ENCODE measurements at places on chromosomes 7 and 10. TPM values are rescaled to one million over a fixed set of nuclear protein-coding genes. Genes with fewer than 3 reads are reported as not detected.

The ANXA8L1 gene
- not detected for polyA plus RNA-seq

The ZMIZ1 gene
- 15.1 TPM for polyA plus RNA-seq

The CALCR gene
- polyA plus RNA-seq = 0.53 TPM

The TMEM176B gene
- polyA plus RNA-seq = 152 TPM

The SGMS1 gene
- 10.5 TPM for polyA plus RNA-seq

The MDFIC gene
- 5.1 TPM for polyA plus RNA-seq

The TLL2 gene
- polyA plus RNA-seq = 0.46 TPM

The MBL2 gene
- not detected for polyA plus RNA-seq

The STN1 gene
- polyA plus RNA-seq = 13.0 TPM

- DNase-seq = no peak
Measured at GRCh38 chr10:125094806-125095205, 65.6 kb downstream of the CTBP2 start.

DNA sequence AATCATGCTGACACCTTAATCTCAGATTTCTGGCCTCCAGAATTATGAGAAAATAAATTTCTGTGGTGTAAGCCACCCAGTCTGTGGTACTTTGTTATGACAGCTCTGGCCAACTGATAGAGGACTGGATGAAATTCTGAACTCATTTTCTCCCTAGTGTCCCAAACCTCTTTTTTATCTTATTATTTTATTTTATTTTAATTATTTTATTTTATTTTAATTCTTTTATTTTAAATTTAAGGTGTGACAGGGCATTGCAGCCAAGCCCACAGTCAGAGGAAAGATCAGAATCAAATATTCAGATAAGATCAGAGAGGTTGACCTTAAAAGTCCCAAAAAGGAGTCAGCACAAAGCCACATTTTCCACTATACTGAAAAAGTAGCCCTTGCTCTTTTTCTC is 228.1 kb downstream of the TFEC start:
- no peak for DNase-seq

GRCh38 chr7:18320971-18321567 is 174.5 kb upstream of the HDAC9 start:
- peak; percentile 63 for DNase-seq

GRCh38 chr7:116779931-116780330 is 82.5 kb upstream of the CAPZA2 start:
- DNase-seq = no peak

DNA sequence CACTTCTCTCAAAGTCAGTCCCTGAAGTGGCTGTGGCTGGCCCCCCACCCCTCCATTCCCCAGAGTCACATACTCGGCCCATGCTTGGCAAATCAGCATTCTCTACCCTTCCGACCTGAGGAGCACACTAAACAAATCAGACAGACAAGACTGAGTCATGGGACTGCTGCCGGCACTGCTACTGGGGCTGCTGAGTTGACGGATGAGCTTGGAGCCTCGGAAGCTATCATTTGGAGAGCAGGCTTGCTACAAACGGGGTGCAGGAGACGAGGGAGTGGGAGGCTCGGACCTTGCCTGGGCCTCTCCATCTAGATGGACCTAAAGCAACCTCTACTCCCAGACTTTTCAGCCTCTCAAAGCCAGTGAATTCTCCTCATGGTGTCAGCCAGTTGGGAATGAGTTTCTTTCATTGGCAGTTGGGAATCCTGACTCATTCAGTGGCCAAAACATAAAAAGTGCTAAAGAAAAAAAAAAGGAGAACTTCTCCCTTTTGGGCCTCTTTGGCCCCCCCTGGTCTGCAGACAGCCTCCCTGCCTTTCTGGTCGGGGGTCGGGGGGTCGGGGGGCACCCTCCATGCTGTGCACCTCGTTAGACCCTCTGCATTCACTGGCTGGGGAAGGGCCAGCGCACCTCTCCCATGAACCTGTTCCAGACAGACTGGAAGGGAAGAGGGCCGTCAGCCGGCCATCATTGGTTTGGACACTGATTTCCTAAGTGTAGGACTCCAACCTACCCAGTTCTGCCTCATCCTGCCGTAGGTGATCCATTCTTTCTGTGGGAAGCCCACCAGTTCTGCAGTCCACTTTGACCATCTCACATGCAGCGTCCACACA is 52.3 kb upstream of the COL13A1 start:
- DNase-seq = no peak

DNA sequence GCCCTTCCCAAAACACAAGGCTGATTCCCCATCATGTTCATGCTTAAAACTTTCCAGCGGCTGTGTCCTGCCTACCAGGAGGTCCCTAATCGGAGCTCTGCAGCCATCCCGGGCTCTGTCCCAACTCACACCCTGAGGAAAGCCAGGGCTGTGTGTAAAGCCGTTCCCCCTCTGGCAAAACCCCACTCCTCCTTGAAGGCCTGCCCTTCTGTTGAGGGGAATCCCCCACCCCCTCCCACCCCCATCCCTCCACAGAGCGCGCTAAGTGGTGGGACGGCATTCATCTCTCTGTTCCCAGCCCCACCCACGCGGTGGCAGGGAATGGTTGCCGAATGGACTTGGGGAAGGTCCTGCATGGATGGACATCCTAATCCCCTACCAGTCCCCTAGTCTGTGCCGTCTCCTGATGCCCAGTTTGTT is 667 bp upstream of the TMEM120A start:
- DNase-seq = no peak

DNA sequence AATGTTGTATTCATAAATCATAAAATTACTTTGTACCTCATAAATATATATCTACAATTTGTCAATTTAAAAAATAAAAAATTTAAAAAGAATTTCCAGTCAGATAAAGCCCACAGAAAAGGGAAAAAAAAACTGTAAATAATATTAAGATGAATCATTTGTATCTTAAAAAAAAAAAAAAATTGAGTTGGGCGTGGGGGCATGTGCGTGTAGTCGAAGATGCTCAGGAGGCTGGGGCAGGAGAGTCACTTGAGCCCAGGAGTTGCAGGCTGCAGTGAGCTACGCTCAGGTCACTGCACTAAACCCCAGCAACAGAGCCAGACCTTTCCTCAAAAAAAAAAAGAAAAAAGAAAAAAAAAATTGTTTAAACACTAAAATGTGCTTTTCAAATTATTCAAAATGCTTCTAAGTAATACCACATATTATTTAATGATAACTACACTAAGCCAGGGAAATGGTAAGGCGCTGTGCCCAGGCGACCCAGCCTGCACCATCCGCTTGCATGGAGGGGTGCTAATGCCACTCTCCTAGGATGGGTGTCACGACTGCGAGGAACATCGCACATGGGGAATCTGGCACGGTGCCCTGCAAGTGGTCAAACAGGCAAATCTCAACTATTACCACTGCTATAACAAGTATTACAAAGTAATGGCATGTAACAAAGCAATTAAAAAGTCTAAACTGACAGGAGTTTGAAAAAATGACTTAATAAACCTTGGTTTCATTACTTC is 15.4 kb downstream of the GLUD1 start:
- DNase-seq = no peak

DNA sequence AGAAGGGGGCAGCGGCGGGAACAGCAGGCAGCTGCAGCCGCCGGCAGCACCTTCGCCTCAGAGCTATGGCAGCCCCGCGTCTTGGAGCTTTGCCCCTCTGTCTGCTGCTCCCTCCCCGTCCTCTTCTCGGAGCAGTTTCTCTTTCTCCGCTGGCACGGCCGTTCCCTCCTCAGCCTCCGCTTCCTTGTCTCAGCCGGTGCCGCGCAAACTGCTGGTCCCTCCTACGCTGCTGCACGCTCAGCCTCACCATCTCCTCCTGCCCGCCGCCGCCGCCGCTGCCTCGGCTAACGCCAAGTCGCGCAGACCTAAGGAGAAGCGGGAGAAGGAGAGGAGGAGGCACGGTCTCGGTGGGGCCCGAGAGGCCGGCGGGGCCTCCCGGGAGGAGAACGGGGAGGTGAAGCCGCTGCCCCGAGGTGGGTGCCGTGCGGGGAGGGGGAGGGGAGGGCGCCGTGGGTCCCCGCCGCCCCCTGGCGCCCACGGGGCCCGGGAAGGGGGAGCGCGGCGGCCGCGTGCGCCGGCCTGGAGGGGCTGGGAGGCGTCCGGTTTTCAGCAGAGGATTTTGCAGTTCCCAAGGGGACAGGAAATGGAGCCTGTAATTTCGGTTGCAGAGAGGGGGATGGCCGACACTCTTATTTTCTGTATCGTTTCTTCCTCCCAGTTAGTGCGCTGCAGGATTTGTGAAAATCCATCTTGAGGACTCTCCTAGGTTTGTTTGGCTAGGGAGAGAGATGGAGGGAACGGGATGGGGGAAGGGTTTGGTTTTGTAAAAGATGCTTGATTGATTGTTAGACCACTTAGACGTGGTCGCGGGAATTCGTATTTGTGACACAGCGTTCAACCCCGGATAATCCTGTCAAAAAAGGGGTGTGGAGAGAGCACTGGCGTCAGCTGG is 630 bp downstream of the RSBN1L start:
- peak; percentile 58 for DNase-seq

GRCh38 chr10:3758491-3758970 is 26.5 kb downstream of the KLF6 start:
- no peak for DNase-seq

GRCh38 chr10:77256346-77256745 is 381.3 kb downstream of the KCNMA1 start:
- no peak for DNase-seq

DNA sequence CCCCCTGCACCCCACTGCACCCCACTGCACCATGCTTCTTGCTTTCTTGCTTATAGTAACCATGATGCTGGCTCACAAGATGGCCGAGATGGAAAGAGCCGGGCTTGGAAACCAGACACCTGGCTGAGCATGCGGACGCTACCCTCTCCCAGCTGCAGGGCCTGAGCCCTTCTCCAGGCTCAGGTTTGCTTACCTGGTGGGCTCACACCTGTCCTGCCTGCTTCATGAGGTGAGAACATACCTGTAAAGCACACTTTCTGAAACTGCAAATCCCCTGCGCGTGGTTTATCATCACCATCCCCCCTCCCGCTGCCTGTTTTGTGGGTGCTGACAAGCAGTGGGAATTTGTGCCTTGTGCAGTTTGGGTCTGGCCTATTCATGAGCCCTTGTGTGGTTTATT is 302.7 kb downstream of the GLRX3 start:
- no peak for DNase-seq

- DNase-seq = no peak
Measured at GRCh38 chr10:126059076-126059826, 162.9 kb downstream of the FANK1 start.

GRCh38 chr7:135711139-135711469 is 16.9 kb downstream of the SLC13A4 start:
- no peak for DNase-seq

DNA sequence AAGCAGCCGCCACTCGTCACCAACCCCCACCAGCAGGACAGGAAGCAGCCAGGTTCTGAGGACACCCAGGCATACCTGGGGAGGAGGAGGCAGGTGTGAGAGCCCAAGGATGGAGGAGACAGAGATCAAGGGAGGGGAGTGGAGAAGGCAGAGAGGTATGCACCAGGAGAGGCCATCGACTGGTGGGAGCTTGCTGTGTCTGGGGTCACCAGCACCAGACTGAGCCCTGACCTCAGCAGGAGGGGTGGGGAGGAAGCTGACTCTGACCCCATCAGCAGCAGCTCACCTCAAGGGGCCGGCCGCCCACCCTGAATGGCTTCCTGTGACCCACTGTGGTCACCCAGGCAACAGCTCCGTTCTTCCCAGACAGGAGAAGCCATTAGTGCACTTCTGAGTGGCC is 7.8 kb downstream of the VIPR2 start:
- no peak for DNase-seq

DNA sequence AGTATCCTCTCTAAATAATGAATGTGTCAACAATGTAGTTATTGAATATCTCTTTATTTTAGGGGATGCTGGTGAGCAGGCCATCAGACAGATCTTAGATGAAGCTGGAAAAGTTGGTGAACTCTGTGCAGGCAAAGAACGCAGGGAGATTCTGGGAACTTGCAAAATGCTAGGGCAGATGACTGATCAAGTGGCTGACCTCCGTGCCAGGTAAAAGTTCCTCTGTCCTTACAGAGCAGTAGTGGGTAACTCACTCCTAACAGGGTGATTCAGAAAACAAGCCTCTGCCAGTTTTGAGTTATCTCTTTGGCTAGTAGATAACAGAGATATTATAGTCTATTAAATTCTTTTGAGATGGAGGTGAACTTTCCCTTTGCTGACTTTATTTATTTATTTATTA is 67.3 kb downstream of the AP3M1 start:
- no peak for DNase-seq

- DNase-seq = peak; percentile 32
Measured at GRCh38 chr10:43229208-43230061, 37.4 kb downstream of the RASGEF1A start.

DNA sequence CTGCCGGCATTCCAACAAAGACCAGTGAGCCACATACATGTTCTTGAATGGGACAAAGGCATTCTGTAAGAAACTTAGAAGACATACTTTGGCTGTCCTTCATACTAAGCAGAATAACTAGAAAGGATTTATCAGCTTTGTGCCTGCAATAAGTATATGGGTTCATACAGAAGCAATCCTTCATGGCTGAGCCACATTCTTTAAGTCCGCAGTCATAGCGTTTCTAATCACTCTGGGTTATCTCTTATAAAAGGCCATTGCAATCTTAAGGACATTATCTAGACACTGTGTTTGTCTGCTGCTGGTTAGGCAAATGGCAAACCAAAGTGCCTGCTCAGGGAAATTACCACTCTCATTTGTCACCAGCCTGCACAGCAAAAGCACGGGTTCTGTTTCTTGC is 488.4 kb downstream of the ACTR3B start:
- DNase-seq = no peak

DNA sequence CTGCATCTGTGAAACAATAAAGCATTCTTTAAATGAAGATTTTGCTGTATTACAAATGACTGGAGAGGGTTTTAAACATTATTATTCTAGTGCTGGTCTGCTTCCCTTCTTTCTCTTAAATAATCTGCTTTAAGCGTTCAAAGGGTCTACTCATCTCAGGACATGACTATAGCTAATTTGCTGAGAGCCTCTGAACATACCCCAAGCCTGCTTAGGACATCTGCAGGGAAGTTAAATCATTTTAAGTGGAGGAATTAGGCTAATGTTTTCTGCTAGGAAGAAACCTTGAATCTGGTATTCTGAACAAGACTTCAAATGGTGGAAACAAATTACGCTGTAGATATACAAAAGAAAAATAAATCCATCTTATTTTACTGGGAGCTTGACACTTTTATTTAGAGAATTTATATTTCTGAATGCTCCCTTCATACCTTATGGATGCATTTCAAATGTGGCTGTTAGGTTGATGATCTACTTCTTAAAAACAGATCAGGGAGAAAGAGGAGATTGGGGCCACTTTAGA is 124.4 kb upstream of the ITGB1 start:
- no peak for DNase-seq

DNA sequence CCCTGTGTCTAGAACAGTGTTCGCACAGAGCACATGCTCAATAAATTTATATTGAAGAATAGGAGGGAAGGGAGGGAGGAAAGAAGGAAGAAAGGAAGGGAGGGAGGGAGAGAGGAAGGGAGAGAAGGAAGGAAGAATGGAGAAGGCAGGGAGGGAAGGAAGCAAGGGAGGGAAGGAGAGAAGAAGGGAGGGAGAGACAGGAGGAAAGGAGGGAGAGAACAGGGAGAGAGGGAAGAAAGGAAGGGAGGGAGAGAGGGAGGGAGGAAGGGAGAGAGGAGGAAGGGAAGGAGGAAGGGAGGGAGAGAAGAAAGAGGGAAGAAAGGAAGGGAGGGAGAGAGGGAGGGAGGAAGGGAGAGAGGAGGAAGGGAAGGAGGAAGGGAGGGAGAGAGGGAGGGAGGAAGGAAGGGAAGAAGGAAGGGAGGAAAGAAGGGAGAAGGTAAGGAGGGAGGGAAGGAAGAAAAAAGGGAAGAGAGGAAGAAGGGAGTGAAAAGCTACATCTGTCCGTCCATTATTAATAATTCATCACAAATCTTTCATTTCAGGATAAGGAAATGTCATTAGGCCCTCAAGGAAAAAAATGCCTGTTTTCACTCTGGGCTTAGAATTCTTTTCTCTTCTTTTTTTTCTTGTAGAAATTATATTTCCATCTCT is 79.7 kb downstream of the GRK5 start:
- no peak for DNase-seq

Data from small intestine (tissue), 16 donors.